ENCODE measurements at places on chromosomes 3 and 15.

GRCh38 chr3:117801912-117802239 is 1092.3 kb downstream of the TUSC7 start:
- DNase-seq = no peak

GRCh38 chr3:55500555-55501330 is 13.6 kb upstream of the WNT5A start:
- no peak for DNase-seq

DNA sequence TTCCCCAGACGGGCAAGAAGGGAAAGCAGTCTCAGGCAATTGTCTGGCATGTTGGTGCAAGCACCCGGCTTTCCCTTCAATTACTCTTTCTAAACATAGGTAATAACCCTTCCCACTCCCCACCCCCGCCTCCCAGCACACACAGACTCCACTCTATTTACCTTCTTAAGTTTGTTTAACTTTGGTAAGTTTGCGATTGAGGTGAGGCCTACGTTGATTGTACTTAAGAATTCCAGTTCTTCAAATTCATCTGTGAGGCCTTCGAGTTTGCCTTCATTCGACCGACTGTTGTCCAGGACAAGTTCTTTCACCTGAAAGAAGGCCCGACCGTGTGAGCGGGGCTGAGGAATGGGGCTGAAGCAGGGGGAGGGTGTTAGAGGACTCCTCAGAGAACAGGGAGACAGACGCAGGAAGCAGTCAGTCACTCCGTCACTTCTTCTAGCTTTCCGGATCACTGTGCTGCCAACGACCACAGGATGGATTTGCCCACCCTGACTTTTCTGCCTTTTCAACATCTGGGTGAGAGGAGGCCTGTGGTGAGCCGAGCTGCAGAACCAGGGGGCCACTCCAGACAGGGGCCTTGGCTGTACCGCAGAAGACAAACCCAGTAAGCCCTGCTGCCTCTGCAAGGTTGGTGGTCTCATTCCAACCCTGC is 33.0 kb downstream of the ANP32A start:
- no peak for DNase-seq

DNA sequence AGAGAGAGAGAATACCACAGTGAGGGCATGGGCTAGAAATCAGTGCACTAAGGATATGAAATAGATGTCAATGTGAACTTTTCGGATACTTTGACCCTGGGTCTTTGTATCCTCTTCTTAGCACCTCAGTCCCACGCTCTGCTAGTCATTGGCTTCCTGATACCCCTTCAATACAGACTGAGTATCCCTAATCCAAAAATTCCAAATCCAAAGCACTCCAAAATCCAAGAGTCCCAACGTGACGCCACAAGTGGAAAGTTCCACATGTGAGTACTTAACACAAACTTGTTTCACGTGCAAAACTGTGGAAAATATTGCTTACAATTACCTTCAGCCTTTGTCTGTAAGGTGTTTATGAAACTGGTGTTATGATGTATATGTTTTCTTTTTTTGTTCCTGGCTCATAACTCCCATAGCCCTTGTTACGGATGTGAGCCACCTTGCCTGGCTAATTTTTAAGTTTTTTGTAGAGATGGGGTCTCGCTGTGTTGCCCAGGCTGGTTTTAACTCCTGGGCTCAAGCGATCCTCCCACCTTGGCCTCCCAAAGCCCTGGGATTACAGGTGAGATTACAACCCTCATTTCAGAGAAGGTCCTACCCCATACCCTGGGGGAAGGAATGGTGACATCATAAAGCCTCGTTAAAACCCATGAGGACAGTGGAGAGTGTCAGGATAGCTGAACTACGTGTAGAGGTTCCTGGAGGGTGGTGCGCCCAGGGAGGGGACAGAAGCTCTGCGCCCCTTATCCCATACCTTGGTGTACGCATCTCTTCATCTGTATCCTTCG is 10.2 kb upstream of the IRAK2 start:
- DNase-seq = no peak

DNA sequence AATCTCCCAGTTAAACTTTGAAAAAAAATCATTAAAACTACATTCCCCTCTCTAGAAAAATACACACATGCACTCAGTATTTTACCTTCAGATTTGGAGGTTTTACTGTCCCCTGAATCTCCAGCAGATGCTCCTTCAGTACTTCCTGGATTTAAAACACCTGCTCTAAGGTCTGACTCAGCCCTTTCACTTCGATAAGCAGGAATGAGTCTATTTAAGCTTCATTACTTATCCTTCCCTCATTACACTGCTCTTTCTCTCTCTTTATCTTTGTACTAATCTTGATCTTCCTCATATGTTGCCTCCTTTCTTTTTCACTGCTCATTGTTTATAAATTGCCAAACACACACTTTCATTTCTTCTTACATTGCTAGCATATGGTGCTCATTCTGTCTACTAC is 443.9 kb downstream of the DIPK2A start:
- DNase-seq = no peak

DNA sequence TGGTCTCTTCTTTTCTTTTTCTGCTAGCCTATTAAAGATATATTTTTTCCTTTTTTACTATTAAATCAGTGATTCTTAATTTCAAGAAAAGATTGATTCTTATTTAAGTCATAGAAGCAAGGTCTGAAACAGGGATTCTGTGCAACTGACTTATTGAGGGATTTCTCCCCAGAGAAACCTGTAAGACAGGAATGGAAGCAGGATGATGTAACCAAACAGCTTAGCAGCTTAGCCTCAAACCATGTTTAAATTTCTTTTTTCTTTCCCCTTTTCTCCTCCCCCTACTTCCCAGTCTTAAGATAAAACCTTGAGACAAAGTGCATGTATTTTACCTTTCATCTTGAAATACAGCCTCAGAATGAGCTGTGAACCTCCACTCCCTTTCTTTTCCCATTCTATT is 322.8 kb downstream of the NEK10 start:
- no peak for DNase-seq

DNA sequence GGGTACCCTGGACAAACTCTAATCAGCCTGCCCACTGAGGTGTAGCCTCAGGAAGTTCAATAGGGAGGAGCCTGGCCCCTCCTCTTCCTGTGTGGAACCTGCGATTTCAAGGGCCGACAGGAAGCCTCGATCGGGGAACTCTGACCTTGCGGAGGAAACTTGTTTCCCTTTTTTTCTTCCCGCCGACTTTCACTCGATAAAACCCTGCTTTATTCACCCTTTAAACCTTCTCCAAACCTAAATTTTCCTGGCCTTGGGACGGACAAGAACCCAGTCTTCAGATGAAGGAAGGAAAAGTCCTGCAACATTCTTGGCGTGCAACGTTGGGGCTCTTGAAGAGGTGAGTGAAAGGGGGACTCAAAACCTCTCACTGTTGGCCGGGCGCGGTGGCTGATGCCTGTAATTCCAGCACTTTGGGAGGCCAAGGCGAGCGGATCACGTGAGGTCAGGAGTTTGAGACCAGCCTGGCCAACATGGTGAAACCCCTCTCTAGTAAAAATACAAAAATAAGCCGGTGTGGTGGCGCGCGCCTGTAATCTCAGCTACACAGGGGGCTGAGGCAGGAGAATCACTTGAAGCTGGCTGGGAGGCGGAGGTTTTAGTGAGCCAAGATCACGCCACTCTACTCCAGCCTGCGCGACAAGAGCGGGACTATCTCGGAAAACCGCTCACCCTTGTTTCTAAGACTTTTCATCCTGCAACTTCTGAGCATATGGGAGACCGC is 208.2 kb downstream of the ZNF385D start:
- no peak for DNase-seq

DNA sequence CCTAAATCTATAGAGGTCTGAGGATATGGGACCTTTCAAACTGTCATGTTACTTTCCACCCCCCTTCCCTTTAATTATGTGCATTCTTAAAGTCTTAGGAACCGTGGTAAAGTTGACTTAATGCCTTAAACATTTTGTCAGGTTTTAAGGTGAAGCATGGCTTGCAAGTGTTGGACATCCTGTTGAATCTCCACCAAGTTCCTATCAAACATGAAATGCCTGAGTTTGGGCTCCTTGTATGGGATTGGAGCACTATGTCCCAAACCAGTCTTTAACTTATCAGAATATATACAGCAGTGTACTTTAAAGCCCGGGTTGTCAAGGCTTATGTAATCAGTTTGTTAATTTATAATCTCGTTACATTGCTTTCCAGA is 1.1 kb downstream of the SNRK start:
- no peak for DNase-seq

DNA sequence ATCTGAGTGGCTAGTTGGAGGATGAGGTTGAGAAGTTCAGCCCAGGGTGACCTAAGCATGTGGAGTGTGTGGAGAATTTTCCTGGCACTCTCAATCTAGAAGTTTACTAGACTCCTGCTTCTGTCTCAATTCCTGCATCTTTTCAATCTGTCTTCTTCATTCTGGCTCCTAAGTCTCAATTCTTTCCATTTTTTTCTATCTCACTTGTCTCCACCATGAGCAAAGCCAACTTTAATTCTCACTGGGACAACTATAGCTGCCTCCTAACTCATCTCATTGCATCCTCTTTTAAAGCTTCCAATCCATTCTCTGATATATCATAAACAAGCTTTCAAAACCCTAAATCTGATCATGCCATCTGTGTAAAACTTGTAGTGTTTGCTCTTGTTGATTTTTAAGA is 569.3 kb downstream of the NAALADL2 start:
- no peak for DNase-seq

DNA sequence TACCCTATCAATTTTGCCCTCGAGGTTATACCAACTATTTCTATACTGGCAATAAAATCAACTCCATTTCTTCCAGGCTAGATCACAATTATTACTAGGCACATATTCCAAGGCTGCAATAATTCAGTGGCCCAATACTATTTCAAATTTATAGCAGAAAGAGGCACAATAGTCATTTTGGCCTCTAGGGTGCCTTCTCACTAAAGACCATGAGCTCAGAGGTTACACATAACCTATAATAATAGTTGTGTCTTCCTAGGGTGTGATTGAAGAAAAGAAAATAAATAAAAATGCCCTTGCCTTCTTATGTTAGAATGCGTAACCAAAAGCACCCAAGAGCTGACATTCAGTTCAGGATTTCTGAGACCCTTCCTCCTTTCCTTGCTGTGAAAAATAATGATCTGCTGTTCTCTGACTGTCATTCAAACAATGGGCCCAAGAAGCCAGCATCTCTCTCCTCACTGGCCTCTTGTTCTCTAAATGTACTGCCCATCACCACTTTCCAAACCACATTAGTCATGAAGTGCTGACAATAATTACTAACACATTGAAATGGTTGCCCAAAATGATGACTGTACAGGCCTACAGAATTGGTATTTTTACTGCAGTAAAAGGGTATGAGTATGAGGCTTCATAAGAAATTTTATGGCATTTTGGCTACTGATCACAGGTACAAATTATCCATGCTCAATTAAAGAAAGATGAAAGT is 244.8 kb downstream of the LRRN1 start:
- DNase-seq = no peak

GRCh38 chr3:112807685-112808084 is 39.0 kb downstream of the CD200R1L start:
- DNase-seq = no peak

GRCh38 chr3:195815169-195815771 is 3.5 kb upstream of the MUC4 start:
- no peak for DNase-seq

- no peak for DNase-seq
These were observed 178.2 kb downstream of the TNIK start for GRCh38 chr3:171282041-171282440.

- peak; percentile 36 for DNase-seq
These were observed 42.0 kb upstream of the ATP10A start for GRCh38 chr15:25905140-25905539.

- no peak for DNase-seq
These were observed 241.8 kb downstream of the ADAMTS17 start for GRCh38 chr15:100099976-100100375.

Measured in stimulated activated CD4-positive, alpha-beta T cell treated with anti-CD3 and anti-CD28 coated beads, TNF-alpha, amount 100 ng/mL, for 48 hours (primary cell).